ENCODE measurements at places on chromosomes 4 and X. TPM values are rescaled to one million over a fixed set of nuclear protein-coding genes. Genes with fewer than 3 reads are reported as not detected.

LSM6 gene
- total RNA-seq, result 76.3 TPM

- H3K4me1 ChIP-seq, result no peaks in the 10 kb centered on the region
- DNase-seq, result no peak
Observed at GRCh38 chrX:63282077-63282476, 69.1 kb downstream of the SPIN4 start.

GRCh38 chr4:40571208-40571607 lies 58.5 kb downstream of the RBM47 start:
- H3K27me3 ChIP-seq, result no peaks in the 10 kb centered on the region
- peak overlapping the region; percentile 80 for H3K27ac ChIP-seq
- H3K4me1 ChIP-seq, result peaks cover 17% of the 10 kb centered on the region
- H3K36me3 ChIP-seq, result no peaks in the 10 kb centered on the region
- H3K4me3 ChIP-seq, result no peak overlapping the region

DNA sequence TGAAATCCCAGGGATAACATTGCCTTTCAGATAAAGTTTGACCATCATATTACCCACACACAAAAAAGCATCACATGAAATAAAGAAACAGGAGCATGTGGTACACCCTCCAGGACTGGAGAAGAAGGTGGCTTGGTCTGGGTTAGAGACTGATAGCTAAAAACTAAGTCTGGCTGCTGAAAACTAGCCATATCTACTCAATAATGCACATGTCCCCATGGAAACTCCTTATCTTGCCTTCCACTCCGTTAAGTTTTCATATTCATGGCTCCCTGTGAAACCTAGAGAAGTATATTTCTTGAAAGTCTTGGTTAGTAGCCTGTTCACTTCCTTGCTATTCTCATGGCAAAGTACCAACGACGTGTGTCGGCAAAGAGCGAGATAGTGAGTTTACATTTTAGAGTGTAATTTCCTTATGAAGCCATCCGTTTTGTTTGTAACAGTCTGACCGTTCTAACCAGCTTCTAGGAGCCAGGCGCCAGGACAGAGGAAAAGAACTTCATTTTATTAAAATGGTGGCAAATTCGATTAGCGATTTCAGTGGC lies 6.7 kb upstream of the DCTD start:
- H3K4me1 ChIP-seq, result no peaks in the 10 kb centered on the region
- H3K36me3 ChIP-seq, result no peaks in the 10 kb centered on the region
- no peak overlapping the region for H3K27ac ChIP-seq
- no peaks in the 10 kb centered on the region for H3K27me3 ChIP-seq
- no peak overlapping the region for H3K4me3 ChIP-seq
- no peak for DNase-seq

CT45A3 gene
- not detected for total RNA-seq

RPS6KA6 gene
- total RNA-seq, result 4.7 TPM

SPANXN4 gene
- not detected for total RNA-seq

- H3K36me3 ChIP-seq, result no peaks in the 10 kb centered on the region
- no peak overlapping the region for H3K27ac ChIP-seq
- H3K4me1 ChIP-seq, result no peaks in the 10 kb centered on the region
- no peak for DNase-seq
- no peaks in the 10 kb centered on the region for H3K27me3 ChIP-seq
Observed at GRCh38 chr4:127344071-127344470, 288.7 kb upstream of the INTU start.

DNA sequence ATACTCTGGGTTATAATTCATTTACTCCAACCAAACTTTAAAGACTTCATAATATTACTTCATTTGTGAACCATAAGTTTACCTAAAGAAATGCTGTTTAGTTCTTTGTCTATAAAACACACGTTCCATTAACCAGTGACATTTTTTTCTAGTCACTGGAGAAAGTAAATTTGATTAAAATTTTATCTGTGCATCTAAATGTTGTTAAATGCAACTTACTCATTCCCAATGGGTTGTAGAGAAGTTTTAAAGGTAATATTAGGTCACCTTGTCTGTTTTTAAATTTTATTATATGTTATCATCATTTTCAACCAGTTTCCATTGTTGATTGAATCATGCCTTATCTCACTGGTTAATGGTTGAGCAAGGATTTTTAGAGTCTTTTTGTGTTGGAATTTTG lies 401.4 kb downstream of the CCSER1 start:
- H3K27ac ChIP-seq, result no peak overlapping the region
- H3K4me1 ChIP-seq, result no peaks in the 10 kb centered on the region
- H3K27me3 ChIP-seq, result no peaks in the 10 kb centered on the region
- no peak overlapping the region for H3K4me3 ChIP-seq
- H3K36me3 ChIP-seq, result no peaks in the 10 kb centered on the region

- H3K27ac ChIP-seq, result no peak overlapping the region
- H3K4me1 ChIP-seq, result no peaks in the 10 kb centered on the region
- H3K27me3 ChIP-seq, result 0 out of 2 replicates have a peak, but pooled peaks cover 26% of the 10 kb centered on the region
- no peaks in the 10 kb centered on the region for H3K36me3 ChIP-seq
Observed at GRCh38 chr4:111040904-111041303, 418.0 kb upstream of the PITX2 start.

DNA sequence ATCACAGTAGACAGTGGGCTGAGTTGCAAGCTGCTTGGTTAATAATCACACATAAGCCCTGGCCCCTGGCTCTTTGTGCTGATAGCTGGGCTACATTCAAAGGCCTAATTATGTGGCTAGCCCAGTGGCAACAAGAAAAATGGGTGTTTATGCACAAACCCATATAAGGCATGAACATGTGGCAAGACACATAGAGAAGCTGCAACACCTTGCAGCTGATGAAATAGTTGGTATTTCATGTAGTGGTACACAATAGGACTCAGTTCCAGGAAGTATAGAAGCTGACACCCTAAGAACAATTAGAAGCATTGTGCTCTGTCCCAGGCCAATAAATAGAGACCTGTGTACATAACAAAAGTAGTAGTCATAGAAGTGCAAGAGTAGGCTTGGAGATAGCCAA lies 14.6 kb upstream of the ZNF630 start:
- no peaks in the 10 kb centered on the region for H3K36me3 ChIP-seq
- H3K27me3 ChIP-seq, result no peaks in the 10 kb centered on the region
- H3K27ac ChIP-seq, result no peak overlapping the region
- peaks cover 30% of the 10 kb centered on the region for H3K4me1 ChIP-seq
- DNase-seq, result peak; percentile 59
